HFFc6 (cell line): ENCODE measurements at places on chromosomes 5 and 9. TPM values are rescaled to one million over a fixed set of nuclear protein-coding genes. Genes with fewer than 3 reads are reported as not detected.

HTR4 gene
- not detected in 2 replicates for total RNA-seq

DNA sequence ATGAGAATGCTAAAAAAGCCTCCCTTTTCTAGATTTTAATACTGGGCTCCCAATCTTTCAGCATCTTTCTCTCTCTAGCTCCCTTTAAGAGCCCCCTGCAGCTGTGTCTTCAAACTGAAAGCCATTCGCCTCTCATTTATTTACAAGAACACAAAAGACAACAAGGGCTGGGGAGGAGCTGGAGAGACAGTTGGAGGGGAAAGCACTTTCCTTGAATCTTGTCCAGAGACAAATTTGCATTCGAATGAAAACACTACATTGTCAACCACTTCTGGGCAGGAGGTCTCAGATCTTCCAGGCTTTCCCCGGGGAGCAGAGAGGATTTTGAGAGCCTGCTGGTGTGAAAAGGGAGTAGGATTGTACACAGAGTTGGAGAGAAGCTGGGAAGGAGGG, 518.3 kb downstream of the CTNND2 start:
- H3K4me1 ChIP-seq, result no peaks in the 10 kb centered on the region; the same call in 1 of the 2 replicates
- no peak overlapping the region for H3K27ac ChIP-seq
- H3K36me3 ChIP-seq, result no peaks in the 10 kb centered on the region
- no peak for DNase-seq
- H3K4me3 ChIP-seq, result no peak overlapping the region

- peak; percentile 39 for DNase-seq
- H3K4me3 ChIP-seq, result no peak overlapping the region
- peaks cover 2% of the 10 kb centered on the region for H3K27me3 ChIP-seq
- peaks cover 52% of the 10 kb centered on the region for H3K4me1 ChIP-seq
- H3K27ac ChIP-seq, result peak overlapping the region; percentile 79
Measured at GRCh38 chr9:35910613-35911359, 1.5 kb downstream of the SPAAR start.

DNA sequence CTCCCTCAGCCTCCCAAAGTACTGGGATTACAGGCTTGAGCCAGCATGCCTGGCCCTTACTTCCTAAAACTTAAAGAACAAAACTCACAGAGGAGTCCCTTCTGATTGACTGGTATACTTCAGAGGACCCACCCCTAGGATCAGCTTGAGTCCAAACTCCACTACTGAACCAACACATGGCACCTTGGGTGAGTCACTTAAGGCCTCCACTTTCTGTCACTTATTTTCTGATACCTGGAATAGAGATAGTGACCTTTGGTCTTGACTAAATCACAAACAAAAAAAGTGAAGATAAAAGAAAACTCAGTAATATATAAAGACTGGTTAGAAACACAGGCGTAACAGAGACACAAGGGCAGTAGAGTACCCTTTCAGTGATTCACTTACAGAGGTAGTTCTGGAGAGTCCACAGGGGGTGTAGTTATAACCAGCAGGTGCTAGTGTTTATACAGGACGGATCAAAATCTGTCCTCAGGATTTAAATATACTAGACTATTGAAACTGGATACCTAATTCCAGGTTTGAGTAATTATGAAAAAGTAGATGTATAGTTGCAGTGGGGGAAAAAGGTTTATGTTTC, 274.3 kb upstream of the ANKRD55 start:
- peaks cover 4% of the 10 kb centered on the region for H3K27me3 ChIP-seq
- no peaks in the 10 kb centered on the region for H3K4me1 ChIP-seq
- DNase-seq, result no peak
- H3K4me3 ChIP-seq, result no peak overlapping the region
- no peaks in the 10 kb centered on the region for H3K36me3 ChIP-seq
- H3K27ac ChIP-seq, result no peak overlapping the region

DNA sequence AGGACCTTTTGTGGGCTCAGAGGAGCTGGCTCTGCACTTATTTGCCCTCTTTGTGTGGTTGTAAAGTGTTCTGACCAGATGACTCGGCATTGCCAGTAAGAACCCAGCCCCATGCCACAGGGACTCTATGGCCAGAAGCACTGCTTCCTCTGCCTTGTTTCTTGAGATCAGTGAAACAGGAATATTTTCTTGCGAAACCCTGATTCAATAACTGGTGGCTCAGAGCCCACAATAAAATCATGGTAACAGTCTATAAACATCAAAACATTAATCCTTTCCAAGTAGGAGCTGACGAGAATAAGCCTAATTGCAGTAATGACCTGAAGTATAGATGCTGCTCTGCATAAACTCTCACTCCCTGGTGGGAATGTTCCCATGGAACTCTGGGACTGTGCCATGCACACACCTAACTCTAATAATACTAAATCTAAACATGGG, 344.3 kb downstream of the ZNF608 start:
- no peak for DNase-seq
- H3K4me3 ChIP-seq, result no peak overlapping the region
- H3K4me1 ChIP-seq, result no peaks in the 10 kb centered on the region
- H3K27ac ChIP-seq, result no peak overlapping the region

DNA sequence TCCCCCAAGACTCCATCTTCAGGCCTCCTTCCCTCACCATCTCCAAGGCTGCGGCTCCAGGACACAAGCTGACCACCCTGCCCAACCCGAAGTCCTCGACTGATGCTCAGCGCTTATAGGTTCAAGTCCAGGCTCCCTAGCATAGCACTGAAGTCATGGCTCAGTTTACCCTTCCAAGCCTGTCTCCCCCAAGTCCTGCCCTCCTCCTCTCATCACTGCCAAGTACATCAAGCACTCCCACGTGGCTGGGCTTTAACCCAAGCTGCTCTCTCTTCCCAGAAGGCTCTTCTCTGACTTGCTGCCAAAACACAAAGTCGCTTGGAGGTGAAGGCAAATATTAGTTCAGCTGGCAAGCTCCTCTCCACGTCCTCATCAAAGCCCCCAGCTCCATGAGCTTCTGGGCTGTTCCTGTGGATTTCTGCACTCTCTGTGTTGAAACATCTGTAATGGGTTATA, 22.1 kb upstream of the MARCHF6 start:
- H3K27ac ChIP-seq, result peak overlapping the region; percentile 78
- no peaks in the 10 kb centered on the region for H3K36me3 ChIP-seq
- peaks cover 46% of the 10 kb centered on the region for H3K4me1 ChIP-seq
- no peak for DNase-seq
- peak overlapping the region; percentile 58 for H3K4me3 ChIP-seq
- peaks cover 2% of the 10 kb centered on the region for H3K27me3 ChIP-seq

DNA sequence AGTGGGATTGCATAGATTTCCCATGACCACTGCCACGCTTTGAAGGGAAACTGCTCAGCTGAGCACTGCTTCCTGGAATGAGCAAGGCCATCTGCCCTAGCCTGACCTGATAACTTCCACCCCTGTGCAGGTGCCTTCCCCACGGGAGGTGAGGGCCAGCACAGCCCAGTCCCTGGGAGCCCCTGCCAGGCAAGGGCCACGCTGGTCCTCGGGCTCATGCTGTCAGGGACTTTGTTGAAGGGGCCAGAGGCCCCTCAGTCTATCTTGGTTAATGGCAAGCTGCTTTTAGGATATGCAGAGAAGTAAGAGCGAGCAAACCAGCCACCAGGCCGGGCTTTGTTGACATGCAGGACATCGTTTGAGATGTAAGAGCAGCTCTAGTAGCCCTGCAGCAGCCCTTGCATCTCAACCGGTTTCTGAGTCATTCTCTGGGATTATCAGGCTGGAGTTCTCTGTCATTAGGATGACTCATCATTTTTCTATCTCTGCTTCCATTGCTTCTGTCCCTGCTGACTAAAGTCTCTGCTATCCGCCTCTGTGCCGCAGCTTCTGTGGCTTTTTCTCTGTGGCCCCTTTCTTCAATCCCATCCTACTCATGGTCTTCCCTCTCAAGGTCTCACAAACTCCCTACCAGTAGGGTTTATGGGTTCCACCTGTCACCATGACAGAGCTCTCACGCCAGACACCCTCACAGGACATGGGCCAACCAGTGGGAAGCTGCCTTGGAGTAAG, 30.6 kb upstream of the IQGAP2 start:
- peak overlapping the region; percentile 77 for H3K27ac ChIP-seq
- peaks cover 10% of the 10 kb centered on the region; the same call in 1 of the 2 replicates for H3K27me3 ChIP-seq
- peak overlapping the region; percentile 30 for H3K4me3 ChIP-seq
- peaks cover 29% of the 10 kb centered on the region for H3K4me1 ChIP-seq
- peak; percentile 95 for DNase-seq

QRFP gene
- not detected in 3 replicates for total RNA-seq

DNA sequence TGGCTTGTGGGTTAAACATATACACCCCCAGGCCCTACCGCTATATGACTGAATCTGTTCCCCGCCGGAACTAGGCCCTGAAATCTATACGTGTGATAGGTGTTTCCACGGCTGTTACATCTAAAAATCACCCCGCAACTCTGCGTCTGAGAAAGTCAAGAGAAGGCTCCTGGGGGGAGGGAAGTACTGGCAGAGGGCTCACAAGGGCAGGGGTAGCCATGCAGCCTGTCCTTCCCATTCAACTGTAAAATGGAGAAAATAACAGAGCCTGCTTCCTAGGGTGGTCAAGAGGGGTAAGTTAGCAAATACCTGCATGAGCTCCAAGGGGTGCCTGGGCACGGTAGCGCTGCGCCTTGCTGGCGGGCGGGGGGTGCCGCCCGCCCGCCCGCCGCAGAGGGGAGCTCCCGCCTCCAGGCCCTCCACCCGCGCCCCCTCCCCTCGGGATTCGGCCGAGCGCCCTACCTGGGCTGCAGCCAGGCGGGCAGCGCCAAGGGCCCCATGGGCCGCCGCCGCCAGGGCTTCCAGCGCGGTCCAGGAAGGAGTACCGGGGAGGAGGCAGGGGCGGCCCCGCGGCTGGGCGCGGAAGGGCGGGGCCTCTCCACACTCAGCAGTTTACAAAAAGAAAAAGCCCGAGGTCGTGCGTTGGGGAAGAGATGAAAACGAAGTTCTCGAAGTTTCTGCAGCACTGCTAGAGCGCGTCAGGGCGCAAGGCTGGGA, at the start of gene HACD4:
Gene HACD4 (minus strand): TSS at position 550 of the 717 bp plus-strand sequence. CDS start 50 bp downstream, at position 500.
- H3K4me1 ChIP-seq, result peaks cover 22% of the 10 kb centered on the region
- no peaks in the 10 kb centered on the region for H3K36me3 ChIP-seq
- no peak within 1 kb of the TSS for H3K27ac ChIP-seq
- peak within 1 kb of the TSS; percentile 58 for H3K4me3 ChIP-seq
- H3K27me3 ChIP-seq, result peaks cover 5% of the 10 kb centered on the region

GRCh38 chr9:123062351-123063176, 29.1 kb downstream of the GPR21 start:
- H3K4me3 ChIP-seq, result peak overlapping the region; percentile 4
- peaks cover 40% of the 10 kb centered on the region for H3K36me3 ChIP-seq
- peaks cover 62% of the 10 kb centered on the region for H3K4me1 ChIP-seq
- no peaks in the 10 kb centered on the region for H3K27me3 ChIP-seq
- no peak for DNase-seq
- H3K27ac ChIP-seq, result peak overlapping the region; percentile 19

SPINK13 gene
- not detected in 3 replicates for total RNA-seq

- no peak overlapping the region for H3K4me3 ChIP-seq
- no peaks in the 10 kb centered on the region for H3K36me3 ChIP-seq
- H3K27me3 ChIP-seq, result peaks cover 3% of the 10 kb centered on the region; the same call in 1 of the 2 replicates
- peak; percentile 18 for DNase-seq
Measured at GRCh38 chr9:4382722-4383317, 83.0 kb upstream of the GLIS3 start.

DNA sequence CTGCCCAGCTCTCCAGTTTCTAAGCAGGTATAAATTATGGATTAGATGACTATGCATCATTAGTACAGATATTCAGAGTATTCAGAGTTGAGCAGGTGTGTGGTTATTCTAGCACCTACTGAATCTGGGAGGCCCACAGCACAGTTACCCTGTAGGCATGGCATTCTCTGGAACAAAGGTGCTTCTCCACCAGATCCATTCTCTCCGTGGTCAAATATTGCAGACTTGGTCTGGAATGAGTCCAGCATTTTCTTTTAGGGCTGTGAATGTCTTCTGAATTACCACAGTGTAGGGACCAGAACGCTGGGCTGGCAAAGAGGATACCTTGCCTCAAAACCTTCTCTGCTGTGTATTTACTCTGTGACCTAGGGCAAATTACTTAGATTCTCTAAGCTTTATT, 116.8 kb downstream of the ARHGAP26 start:
- peaks cover 9% of the 10 kb centered on the region for H3K27me3 ChIP-seq
- H3K36me3 ChIP-seq, result no peaks in the 10 kb centered on the region
- no peak overlapping the region for H3K27ac ChIP-seq
- H3K4me3 ChIP-seq, result no peak overlapping the region

DNA sequence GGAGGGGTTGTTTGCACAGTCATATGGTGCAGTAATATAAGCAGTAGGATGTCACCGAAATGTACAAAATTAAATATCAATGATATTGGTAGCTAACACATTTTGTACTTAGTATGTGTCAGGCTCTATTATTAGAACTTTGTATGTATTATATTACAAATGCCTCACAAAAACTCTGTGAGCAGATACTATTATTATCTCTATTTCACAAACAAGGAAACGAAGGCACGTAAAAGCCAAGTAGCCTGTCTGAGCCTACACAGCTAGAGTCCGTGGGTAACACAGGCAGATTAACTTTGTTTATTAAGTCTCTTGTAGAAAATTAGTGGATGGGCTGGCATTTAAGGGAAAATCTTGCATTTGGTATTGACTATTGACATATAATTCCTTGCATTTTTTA, 284.3 kb upstream of the DAB2 start:
- peaks cover 4% of the 10 kb centered on the region; the same call in 1 of the 2 replicates for H3K27me3 ChIP-seq
- H3K27ac ChIP-seq, result no peak overlapping the region
- DNase-seq, result no peak
- no peak overlapping the region for H3K4me3 ChIP-seq
- no peaks in the 10 kb centered on the region for H3K36me3 ChIP-seq
- H3K4me1 ChIP-seq, result peaks cover 3% of the 10 kb centered on the region; the same call in 1 of the 2 replicates
